ENCODE measurements at places on chromosomes 2 and 18.
A peak's percentile ranks its signal among the peaks of the same experiment; 100 is the strongest.

DNA sequence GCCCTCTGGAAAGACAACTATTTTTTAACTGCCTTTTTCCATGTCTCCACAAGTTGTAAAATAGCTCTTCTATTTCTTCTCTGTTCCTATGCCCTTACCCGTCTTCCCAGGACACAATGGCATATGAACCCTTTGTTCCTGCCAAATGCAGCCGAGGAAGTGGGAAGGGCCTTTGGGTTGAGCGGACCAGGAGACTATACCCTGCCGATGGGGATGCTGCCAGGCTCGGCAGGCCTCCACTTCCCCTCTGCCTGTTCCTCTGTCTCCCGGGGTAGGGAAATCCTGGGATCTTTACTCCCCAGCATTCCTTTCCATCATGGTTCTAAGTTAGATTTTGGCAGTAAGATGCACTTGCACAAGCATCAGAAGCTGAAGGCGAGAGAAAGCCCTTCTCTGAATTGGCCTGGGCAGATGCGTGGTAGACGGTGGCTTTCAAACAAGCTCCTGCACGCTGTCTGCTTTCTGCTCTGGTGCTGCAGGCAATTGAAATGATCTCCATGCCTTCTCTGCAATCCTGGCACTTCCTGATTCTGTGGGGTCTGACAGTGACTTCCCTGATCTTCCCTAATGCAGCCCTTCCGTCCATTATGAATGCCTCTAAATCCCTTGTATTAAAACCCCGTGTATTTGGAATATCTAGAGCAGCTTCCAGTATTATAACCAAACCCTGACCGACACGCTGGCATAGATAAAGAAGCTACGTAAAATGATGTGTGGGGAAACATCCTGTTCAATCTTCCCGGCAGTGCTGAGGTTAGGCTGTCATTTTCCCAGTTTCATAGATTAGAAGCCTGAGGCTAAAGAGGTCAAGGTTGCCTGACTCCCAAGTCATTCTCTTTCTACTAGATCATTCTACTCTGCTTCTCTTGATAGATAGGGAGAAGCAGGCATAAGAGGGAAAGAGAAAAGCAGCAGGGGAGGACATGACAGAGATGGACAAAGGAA, 69.8 kb downstream of the MCFD2 start:
- DNase-seq, result no peak

DNA sequence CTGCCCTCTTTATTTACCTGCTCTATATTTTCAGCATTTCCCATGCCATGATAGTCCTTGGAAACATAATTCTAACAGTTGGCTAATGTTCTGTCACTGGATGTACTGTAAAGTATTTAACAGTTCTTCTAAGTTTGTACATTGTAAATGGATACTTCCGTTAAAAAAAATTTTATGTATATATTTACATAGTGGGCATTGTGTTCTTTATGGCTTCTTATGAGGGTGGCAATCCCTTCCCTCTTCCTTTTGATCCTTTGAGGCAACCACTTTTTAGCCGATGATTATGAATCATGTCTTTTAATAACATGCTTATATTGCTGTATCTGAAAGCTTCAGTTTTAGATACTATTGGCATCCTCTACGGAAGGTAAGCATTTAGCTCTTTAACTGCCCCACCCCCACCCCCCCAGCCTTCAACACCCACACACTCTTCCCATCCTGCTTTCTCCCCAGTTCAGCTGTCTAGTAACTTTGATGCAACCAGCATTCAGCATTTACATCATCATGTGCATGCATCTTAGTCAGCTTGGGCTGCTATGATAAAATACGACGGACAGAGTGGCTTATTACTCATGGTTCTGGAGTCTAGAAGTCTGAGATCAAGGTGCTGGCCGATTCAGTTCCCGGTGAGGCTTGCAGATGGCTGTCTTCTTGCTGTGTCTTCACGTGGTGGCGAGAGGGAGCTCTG, 21.0 kb upstream of the EDAR start:
- DNase-seq, result no peak

DNA sequence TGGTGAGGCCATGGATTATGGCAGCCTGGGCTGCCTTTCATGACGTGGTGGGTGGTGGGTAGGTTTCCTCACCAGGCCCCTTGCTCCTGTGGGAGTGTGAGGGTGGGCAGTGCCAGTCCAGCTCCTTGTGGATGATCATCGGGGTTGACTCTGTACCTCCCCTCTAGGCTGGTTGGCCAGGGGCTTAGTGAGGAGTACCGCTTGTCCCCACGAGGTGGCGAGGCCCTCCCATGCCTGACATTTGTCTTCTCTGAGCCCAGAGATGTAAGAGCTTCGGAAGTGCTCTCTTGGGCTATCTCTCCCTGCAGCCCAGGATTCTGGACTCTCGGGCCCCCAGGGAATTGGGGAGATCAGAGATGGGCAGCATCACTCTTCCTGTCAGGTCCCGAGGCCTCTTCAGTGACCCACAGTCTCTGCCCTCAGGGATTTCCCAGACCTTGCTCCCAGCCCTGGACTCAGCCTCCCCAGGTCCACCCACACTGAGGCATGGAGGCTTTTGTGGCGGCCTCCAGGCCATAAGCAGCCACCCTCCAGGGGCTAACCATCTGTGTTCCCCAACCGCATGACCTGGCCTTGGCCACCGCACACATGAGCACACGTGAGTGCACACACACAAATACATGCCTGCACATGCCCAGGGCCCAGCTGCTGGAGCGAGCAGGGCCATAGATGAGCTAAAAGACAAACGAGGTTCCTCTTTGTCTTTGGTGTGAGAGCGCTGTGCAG, 6.5 kb downstream of the SPR start:
- DNase-seq, result peak; percentile 71

- DNase-seq, result no peak
These were observed 53.1 kb upstream of the STK39 start for GRCh38 chr2:168300460-168300859.

DNA sequence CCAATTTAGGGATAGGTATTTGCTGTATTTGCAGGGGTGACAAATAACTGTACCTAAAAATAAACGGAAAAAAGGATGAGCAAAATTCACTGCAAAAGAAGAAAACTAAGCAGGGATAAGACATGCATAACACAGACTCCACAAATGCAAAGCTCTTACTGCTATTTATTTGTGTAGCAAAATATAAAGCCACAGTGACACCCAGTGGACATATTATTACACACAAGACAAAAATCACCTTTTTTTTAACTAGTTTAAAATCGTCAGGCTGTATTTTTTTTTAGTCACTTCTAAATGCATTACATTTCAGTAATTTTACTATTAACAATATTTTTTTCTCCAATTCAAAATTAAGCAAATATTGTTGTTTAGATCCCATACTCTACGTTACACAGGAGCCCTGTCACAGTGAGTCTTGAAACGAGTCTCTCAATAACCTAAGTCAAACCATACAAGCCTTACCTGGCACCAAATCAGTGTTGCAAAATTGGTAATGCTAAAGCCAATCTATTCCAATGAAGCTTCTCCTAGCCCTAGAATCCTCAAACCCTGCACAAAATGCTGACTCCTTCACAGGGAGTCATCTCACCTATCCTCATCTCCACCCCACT, 23.7 kb downstream of the METTL4 start:
- no peak for DNase-seq

DNA sequence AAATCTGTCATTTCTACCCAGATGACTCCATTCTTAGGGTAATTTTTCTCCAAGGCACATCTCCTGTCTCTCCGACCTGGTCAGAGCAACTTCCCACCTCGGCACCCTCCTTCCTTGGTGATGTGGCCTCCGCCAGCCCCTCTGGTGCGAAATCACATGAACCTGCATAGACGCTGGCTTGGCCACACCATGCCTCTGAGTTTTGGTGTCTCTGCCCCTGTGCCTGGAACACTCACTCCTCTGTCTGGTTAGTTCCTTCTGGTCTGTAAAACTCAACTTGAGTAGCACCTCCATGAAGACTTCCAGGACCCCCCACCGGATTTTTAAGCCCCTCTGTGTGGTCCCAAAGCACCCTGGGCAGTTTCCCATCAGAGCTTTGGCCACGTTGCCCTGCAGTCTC, 83.2 kb upstream of the OTOS start:
- no peak for DNase-seq

DNA sequence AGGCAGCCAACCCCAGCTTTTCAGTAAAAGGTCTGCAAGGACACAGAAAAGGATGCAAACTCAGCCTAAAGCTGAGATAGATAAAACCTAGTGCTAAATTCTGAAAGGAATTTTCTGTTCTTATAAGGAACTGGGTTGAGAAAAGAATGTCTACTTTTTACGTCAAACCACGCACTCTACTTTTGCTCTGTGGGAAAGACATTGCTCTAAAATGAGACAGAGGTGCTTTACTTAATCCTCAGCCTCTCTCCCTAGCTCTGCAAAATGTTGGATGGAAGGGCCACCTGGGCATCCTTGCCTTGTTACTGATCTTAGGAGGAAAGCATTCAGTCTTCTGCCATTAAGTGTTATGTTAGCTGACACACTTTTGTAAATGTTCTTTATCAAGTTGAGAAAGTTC, 72.1 kb upstream of the LINC00305 start:
- no peak for DNase-seq

DNA sequence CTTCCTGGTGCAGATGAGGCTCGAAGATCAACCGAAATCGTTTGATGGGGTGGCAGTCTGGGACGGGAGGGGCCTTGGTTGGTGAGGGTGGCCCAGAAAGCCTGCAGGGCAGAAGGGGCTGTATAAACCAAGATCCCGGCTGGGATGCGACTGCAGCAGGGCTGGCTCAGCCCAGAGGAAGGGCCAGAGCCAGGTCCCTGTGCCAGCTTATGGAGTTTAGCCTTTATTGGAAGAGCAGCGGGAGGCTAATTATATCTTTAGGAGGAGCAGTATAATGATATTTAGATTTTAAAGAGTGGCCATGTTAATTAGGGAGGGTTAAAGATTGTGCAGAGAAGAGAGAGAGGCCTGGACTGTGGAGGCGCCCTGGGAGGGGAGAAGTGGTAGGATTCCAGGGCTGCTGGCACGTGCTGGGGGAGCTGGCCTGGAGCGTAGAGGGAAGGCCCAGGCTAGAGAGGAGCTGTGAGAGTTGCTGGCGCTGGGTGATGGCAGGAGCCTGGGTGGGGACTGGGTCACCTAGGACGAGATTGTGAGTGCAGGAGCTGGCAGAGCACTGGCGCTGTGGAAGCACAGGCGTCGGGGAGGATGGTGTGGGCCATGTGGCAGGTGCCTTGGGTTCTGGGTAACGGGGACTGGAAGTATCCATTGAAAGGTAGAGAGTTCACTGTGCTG, 25.1 kb downstream of the TRAF3IP1 start:
- no peak for DNase-seq

GRCh38 chr2:152420363-152420762, 85.4 kb downstream of the FMNL2 start:
- no peak for DNase-seq

DNA sequence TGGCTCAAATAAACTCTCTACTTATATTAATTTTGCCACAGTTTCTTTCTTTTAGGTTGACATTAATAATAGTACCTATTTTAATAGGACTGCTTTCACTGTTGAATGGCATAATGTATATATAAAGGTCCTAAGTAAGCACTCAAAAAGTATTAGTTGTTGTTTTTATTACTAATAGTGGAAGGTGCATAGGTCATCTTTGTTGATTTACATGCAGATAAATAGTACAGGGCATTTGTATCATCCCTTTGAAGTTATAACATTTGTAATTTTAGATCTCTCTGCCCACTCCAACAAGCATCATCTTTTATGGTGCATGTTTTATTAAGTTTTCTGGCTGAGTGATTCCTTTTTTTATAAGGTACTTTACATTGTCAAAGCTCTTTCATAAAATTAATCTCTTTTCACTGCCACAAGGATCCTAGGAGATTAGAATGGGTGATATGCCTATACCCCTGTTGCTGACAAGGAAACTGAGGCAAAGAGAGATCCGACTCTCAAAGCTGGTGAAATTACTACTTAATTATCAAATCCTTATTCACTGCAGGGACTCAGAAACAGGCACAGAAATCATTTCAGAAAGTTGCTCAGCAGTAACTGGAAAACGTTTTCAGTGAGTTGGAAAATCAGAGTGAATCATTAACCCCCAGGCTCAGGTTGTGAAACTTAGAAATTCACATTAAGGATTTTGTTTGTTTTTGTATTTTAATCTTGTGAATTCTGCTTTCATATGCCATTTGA, 299.6 kb downstream of the AGPS start:
- DNase-seq, result no peak

DNA sequence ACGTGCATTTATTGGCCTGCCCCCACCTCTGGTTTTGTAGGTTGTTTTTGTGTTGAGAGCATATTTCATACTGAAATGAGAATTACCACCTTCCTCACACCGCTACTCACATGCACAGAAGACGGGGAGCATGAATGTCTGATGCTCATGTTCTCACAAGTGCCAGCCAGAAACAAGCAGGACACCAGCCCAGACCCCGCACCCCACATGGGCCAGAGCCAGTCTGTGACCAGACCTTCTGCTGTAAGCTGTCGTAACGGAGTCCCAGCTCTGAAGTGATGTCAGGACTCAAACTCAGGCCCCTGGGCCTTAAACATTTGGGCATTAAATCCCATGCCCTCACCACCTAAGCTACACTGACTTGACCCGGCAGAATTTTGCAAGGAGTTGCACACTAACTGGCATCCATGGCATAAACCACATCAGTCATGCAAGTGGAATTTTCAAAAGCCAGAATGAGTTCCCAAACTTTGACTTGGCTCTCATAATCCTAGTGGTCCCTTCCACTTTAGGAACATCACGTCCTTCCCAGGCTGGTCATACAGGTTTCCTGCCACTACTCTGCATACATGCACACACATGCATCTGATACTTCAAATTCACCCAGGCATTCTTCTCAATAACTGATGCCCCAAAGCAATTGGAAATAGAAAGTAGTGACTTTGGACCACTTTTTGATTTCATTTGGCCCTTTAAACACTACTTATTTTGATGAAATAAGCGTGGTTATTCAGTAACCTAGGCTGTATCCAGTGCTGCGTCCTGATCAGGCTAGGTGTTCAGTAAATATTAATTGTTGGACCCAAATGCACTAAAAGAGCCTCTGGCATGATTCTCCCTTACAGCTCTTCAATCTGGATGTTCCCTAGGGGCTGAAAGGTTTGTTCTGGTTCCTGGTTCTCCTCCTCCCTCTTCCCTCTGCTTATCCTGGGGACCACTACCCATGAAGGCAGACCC, 223.1 kb upstream of the ID2 start:
- DNase-seq, result no peak

DNA sequence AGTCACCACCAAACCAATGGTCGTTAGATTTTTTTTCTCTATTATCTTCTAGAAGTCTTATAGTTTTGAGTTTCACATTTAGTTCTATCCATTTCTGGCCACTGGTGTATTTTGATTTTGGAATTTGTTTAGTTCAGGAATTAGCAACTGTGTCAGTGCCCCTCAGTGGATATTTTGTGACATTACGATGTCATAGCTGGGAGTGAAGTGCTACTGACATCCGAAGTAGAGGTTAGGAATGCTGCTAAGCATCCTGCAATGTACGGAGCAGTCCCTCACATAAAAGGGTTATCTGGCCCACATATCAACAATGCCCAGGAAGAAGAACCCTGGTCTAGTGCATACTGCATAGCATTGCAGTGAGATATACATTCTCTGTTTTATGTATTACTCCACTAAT, 157.4 kb upstream of the RGPD4 start:
- no peak for DNase-seq

DNA sequence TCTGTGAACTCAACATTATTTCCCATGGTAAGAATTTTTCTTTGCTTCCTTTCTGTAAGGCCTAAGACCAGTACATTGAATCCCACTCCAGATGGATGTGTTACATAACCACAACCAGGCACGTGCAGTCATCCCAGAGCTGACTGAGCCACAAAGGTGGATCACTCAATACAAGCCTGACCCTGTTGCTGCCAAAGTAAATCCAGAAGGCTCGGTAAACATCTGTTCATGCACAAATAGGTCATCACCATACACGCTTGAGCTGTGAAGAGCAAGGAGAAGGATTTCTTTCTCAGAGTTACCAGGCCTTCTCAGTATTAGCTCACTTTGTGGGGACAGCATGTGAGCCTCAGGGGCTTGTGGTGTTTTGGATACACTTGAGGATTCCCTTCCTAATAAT, 791.4 kb upstream of the FANCL start:
- no peak for DNase-seq

Data from activated CD8-positive, alpha-beta memory T cell treated with anti-CD3 and anti-CD28 coated beads, Interleukin-2, amount 50 U/mL, for 48 hours (primary cell).